ENCODE measurements at places on chromosomes 5 and 9.

DNA sequence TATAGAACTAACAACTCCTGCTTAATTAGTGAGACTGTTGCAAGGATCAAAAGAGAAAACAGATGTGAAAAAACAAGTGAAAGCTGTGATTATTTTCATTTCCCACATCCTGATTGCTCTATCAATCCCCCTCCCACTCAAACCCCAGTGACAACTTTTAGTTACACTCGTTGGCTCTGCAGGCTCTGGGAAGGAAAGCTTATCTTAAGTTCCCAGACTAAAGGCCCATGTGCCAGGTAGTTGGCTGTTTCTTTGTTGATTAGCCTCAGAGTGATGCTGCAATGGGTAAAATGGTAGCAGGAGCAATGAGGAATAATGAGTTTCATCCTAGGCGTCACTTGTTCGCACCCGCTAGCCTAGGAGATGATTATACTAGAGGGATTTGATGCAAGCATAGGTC, 133.3 kb upstream of the IFNE start:
- no peak overlapping the region for H3K27ac ChIP-seq
- no peaks in the 10 kb centered on the region for H3K36me3 ChIP-seq
- no peaks in the 10 kb centered on the region for H3K27me3 ChIP-seq
- DNase-seq = no peak

DNA sequence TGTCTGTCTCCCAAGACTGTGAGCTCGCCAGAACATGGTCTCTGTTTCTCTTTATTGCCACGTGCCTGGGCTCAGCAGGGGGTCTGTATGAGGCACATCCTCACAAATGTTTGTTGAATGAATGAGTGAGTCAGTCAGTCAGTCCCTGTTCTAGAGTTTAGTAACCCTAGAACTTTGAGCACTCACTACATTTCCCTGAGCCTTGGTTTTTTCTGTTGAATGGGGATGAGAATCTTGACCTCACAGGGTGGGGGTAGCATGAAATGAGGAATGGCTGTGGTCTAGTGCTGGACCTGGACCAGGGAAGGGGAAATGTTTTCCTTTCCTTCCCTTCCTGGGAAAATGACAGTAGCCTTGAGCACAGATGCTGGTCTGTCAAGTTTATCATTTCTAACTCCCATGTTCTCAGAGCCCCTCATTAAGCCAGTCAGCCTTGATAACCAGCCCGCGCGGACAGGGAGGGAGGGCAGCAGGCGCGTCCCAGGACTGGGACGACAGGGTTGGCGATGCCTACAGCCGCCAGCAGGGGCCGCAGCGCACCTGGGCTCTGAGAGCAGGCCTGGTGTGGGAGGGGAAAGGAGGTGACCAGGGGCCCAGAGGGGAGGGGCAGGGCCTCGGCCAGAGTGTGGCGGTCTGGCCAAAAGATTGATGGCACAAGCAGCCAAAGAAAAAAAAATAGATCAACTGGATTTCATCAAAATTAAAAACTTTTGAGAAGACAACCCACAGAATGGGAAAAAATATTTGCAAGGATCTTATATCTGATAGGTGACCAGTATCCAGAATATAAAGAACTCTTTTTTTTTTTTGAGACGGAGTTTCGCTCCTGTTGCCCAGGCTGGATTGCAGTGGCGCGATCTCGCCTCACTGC, 24.1 kb upstream of the WNK2 start:
- H3K4me1 ChIP-seq = peaks cover 32% of the 10 kb centered on the region
- no peaks in the 10 kb centered on the region for H3K27me3 ChIP-seq
- H3K4me3 ChIP-seq = no peak overlapping the region

- H3K27ac ChIP-seq = no peak overlapping the region
- DNase-seq = no peak
- no peaks in the 10 kb centered on the region for H3K27me3 ChIP-seq
- H3K4me3 ChIP-seq = no peak overlapping the region
- no peaks in the 10 kb centered on the region for H3K4me1 ChIP-seq
These were observed 17.3 kb downstream of the DAPK1 start for GRCh38 chr9:87515006-87515405.

- no peaks in the 10 kb centered on the region for H3K4me1 ChIP-seq
- no peak overlapping the region for H3K27ac ChIP-seq
- no peak for DNase-seq
These were observed 335.3 kb downstream of the DIRAS2 start for GRCh38 chr9:90307167-90307833.

- no peaks in the 10 kb centered on the region for H3K27me3 ChIP-seq
- no peaks in the 10 kb centered on the region for H3K36me3 ChIP-seq
- no peak overlapping the region for H3K27ac ChIP-seq
- H3K4me1 ChIP-seq = no peaks in the 10 kb centered on the region
- no peak for DNase-seq
These were observed 274.4 kb downstream of the FSTL4 start for GRCh38 chr5:133337795-133338445.

- no peak overlapping the region for H3K27ac ChIP-seq
- no peaks in the 10 kb centered on the region for H3K36me3 ChIP-seq
- DNase-seq = no peak
- no peaks in the 10 kb centered on the region for H3K27me3 ChIP-seq
- H3K4me3 ChIP-seq = no peak overlapping the region
These were observed 111.4 kb upstream of the FAM120A start for GRCh38 chr9:93340091-93340490.

- H3K4me3 ChIP-seq = no peak overlapping the region
- H3K27me3 ChIP-seq = no peaks in the 10 kb centered on the region
- peaks cover 26% of the 10 kb centered on the region for H3K36me3 ChIP-seq
- no peak for DNase-seq
- H3K27ac ChIP-seq = no peak overlapping the region
These were observed 43.9 kb downstream of the HACD4 start for GRCh38 chr9:20987521-20987920.

- no peaks in the 10 kb centered on the region for H3K4me1 ChIP-seq
- peak; percentile 88 for DNase-seq
- H3K36me3 ChIP-seq = peaks cover 9% of the 10 kb centered on the region
These were observed 7.5 kb downstream of the PFDN1 start for GRCh38 chr5:140295414-140295813.

- H3K4me3 ChIP-seq = no peak overlapping the region
- no peaks in the 10 kb centered on the region for H3K4me1 ChIP-seq
These were observed 384.0 kb upstream of the DMAC1 start for GRCh38 chr9:8183618-8184017.

GRCh38 chr5:39517800-39518199, 93.0 kb upstream of the DAB2 start:
- no peaks in the 10 kb centered on the region for H3K36me3 ChIP-seq
- no peaks in the 10 kb centered on the region for H3K27me3 ChIP-seq
- H3K27ac ChIP-seq = no peak overlapping the region
- no peak for DNase-seq

- no peak for DNase-seq
- H3K4me3 ChIP-seq = no peak overlapping the region
- H3K27ac ChIP-seq = no peak overlapping the region
- H3K36me3 ChIP-seq = no peaks in the 10 kb centered on the region
- peaks cover 1% of the 10 kb centered on the region for H3K4me1 ChIP-seq
These were observed 75.7 kb upstream of the CCDC112 start for GRCh38 chr5:115372146-115372545.

- H3K27ac ChIP-seq = no peak overlapping the region
- no peaks in the 10 kb centered on the region for H3K36me3 ChIP-seq
- DNase-seq = no peak
- H3K4me3 ChIP-seq = no peak overlapping the region
- no peaks in the 10 kb centered on the region for H3K4me1 ChIP-seq
- H3K27me3 ChIP-seq = no peaks in the 10 kb centered on the region
These were observed 30.2 kb upstream of the TMED7 start for GRCh38 chr5:115655994-115656393.

DNA sequence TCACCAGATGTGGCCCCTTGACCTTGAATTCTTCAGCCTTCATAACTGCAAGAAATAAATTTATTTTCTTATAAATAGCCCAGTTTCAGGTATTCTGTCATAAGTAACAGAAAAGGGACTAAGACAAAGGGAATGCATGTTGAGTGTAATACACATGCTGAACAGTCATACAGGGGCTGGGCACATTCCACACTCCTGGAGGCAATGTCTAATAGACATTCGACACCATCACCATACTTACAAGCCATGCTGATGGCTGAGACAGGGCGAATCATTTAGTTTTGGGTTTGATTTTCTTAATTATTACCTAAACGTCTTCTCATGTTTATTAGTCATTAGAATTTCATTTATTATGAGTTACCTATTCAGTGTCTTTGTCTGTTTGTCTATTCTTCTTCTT, 68.5 kb downstream of the TENT4A start:
- H3K4me1 ChIP-seq = no peaks in the 10 kb centered on the region
- peak; percentile 26 for DNase-seq
- no peak overlapping the region for H3K27ac ChIP-seq
- no peak overlapping the region for H3K4me3 ChIP-seq

DNA sequence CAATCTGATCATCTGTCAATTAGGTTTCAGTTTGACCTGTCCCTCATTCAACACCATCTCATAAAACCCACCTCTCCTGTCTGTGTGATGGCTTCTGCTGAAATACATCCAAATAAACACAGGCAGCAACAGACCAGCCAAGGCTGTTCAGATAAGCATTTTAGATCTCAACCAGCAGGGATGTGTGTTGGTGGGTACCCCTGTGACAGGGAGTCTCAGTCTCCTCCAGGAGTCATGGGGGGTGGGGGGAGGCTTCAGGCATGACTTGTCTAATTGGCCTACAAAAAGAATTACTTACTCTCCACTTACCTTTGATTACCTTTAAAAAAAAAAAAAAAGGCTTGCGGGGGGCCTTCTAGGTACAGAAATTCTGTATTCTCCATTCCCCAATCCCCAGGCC, 65.9 kb downstream of the ROR2 start:
- H3K27me3 ChIP-seq = no peaks in the 10 kb centered on the region
- H3K36me3 ChIP-seq = no peaks in the 10 kb centered on the region
- peak overlapping the region; percentile 60 for H3K27ac ChIP-seq
- DNase-seq = no peak

DNA sequence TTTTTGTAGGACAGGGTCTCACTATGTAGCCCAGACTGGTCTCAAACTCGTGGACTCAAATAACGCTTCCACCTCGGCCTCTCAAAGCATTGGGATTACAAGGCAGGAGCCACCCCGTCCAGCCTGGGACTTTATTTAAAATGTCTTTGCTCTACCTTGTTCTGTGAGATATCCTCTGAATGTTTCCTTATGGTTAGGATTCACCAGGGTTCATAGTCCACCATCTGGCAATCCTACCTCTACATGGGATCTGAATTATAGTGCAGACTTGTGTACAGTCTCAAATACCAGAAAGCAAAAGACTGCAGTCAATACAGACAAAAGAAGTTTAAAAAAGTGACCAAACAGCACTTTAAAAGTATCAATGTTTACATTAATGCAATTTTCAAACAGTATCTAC, 10.1 kb downstream of the ISCA1 start:
- H3K36me3 ChIP-seq = peaks cover 33% of the 10 kb centered on the region
- H3K27ac ChIP-seq = no peak overlapping the region
- no peak overlapping the region for H3K4me3 ChIP-seq
- DNase-seq = no peak
